ENCODE measurements at places on chromosomes 12 and 14.

DNA sequence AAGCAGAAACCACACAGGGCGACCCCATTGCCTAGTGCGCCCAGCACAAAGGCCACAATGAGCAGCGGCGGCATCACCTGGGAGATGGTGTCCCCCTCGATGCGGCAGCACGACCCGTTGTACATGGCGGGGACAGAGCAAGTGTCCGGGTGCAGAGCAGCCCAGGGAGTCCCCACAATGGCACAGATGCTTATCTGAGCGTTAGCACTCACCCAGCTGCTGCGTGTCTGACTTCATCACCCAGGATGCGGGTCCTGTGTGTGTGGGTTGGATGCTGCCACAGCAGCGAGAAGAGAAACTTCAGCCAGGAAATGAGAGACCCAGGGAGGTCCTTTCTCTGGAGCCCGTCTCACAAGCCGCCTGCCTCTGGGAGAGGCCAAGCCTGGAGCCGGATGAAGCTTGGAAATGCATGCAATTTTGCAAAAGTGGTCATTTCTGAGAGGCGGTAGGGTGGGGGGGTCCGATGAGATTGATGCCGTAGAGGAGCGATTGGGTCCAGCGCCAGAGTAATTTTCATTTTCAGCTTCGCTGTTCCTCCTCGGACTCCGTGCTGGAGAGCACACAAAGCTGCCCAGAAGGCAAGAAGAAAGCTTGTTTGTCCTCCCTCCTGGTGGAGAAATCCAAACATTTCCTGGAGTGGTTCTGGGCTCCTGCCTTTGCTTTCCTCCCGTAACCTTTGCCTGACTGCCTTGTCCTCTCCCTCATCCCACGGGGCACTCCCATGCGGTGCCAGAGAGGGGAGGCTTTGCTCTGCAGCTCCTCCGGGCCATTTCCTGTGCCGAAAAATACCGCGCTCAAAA lies at the start of gene HCAR1:
TSS of gene HCAR1 (minus strand) at position 630 of the 800 bp plus-strand sequence. CDS start at position 125, 505 bp downstream.
- DNase-seq: no peak

- peak; percentile 86 for DNase-seq
These were observed 77.7 kb downstream of the FLRT2 start for GRCh38 chr14:85607651-85608081.

DNA sequence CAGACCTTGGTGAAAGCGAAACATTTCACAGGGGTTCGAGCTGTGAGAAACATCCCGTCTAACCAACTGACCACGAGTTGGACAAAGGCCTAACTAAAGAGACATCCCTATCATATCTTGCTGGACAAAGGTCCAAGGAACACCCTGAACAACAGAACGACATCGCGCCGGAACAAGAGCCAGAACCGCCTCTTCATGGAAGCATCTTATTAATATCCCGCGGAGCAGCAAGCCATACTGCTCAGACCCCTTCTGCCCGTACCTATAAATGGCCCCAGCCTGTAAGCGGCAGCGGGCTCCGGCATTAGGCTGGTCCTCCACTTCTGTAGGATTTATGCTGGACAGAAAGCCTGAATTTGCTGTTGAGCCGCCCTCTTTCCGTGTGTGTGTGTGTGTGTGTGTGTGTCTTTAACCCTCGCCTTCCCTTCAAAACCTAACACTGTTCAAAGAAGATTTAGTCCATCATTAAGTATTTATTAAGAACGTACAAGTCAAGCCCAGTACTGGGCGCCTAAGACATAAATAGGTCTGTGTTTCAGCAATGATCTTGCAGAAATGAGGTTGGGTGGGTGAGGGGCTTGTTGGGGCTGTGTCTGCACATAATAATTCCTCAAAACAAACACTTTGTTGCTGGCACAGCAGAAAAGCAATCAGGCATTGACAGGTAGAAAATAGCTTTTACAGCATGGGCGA lies 1.9 kb downstream of the SLC6A15 start:
- DNase-seq: peak; percentile 27

- peak; percentile 82 for DNase-seq
These were observed 706 bp upstream of the DIO2 start for GRCh38 chr14:80212023-80212397.

- DNase-seq: no peak
These were observed 2.2 kb upstream of the DCD start for GRCh38 chr12:54650409-54650808.

GRCh38 chr12:32836710-32837109 lies 59.9 kb downstream of the PKP2 start:
- no peak for DNase-seq

- no peak for DNase-seq
These were observed 22.3 kb downstream of the DDX24 start for GRCh38 chr14:94058674-94059138.

GRCh38 chr14:50541159-50541567 lies 8.8 kb upstream of the MAP4K5 start:
- DNase-seq: no peak

GRCh38 chr12:22919883-22920282 lies 294.9 kb downstream of the ETNK1 start:
- no peak for DNase-seq

DNA sequence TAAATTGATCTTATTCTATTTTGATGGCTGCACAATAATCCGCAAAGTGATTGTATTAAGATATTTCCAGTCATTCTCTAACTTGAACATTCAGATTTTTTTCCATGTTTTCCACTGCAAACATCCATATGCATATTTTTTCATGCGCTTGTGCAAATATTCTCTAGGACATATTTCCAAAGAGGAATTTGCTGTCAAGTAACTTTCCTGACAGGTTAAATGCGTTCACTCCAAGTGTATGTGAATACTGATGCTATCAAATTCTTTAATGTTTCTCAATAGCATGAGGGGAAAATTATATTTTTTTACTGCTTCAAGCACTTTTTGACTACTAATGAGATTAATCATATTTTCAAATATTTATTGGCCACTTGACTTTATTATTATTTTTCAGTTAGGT lies 135.3 kb upstream of the LGR5 start:
- DNase-seq: no peak

GRCh38 chr14:54867011-54867410 lies 35.6 kb downstream of the GCH1 start:
- no peak for DNase-seq

GRCh38 chr14:105399466-105399775 lies 1.1 kb downstream of the TEX22 start:
- DNase-seq: no peak

DNA sequence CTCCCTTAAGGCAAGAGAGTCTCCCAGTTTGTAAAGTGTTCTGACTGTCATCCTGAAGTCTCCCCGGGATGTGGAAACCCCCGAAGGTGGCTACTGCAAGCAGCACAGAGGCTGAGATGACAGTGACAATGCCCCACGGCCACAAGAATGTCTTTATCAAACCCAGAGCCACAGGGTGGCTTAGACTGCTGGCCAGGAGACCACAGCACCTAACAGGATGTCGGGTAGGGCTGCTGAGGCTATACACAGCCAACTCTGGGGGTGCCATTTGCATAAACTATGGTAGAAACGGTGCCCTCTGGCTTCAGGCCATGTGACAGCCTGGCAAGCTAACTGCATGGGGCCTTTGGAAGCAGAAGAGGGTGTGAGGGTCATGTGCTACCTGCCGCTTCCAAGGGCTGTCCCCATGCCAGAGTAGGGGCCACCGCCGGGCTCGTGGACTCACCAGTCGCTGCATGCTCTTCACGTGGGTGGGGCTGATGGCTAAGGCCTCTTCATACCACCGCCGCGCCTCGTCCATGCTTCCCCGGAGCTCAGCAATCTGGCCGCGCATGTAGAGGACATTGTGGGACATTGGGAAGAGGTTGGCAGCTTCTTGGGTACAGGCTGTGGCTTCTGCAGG lies 180.9 kb downstream of the CALM1 start:
- no peak for DNase-seq

DNA sequence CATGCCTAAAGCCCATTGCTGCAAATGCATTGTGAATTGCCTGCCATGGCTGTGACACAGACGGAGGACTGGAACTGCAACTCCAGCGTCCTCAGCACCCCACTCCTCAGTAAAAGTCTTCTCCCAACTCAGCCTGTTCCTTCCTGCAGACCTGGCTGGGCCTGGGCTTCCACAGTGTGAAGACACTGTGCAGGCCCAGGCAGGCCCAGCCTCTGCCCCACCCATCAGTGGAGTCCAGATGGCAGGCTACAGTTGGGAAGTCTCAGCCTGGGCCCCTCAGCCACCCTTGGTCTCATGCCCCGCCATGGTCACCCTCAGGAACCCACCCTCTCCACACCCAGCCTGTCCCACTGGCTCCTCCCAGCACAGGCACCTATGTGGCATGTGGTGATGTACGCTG lies 22.0 kb downstream of the VSX2 start:
- no peak for DNase-seq

DNA sequence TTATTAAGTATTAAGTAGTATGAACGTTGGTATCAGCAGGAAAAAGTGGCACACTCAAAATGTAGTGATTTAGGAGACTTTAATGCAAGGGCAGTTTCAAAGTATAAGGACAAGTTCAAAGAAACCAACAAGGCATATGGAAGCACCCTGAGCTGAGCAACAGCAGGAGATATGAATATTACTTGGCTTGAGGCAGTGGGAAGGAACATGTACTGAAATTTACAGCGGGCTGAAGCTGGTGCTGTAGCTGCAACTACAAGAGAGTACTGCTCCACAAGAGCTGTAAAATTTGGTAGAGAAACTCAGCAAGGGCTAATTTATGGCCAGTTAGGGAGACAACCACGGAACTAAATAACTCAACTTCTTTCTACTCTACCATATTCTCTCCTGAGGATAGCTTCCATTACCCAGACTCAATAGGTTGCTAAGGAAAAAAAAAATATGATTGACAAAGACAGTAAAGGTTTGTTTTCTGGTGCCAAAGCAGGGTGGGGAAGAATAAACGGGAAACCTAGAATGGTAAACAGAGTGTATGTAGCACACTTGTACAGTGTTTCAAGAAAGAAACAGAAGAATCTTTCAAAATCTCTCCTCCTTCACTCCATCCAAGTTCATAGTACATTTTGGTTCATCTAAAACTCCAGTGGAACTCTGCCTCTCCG lies 487.8 kb upstream of the MGAT4C start:
- no peak for DNase-seq

- DNase-seq: no peak
These were observed 156.3 kb downstream of the PELI2 start for GRCh38 chr14:56274556-56274955.

DNA sequence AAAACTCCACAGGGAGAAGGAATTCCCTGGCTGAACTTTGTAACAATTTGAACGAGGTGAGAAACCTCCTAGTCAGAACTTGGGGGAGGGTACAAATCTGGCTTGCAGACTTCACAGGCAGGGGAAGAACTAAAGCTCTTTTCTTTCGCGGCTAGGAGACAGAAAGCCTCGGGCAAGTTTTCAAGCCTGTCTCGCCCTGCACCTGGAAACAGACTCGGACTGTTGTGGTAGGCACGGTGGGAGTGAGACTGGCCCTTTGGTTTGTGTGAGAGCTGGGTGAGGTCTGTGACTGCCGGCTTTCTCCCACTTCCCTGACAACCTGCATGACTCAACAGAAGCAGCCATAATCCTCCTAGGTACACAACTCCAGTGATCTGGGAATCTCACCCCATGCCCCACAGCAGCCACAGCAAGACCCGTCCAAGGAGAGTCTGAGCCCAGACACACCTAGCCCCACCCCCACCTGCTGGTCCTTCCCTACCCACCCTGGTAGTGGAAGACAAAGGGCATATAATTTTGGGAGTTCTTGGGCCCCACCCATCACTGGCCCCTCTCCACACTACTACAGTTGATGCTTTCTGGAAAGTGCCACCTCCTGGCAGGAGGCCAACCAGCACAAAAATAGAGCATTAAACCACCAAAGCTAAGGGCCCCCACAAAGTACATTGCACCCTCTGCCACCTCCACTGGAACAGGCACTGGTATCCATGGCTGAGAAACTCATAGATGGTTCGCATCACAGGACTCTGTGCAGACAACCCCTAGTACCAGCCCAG lies 102.7 kb upstream of the ST8SIA1 start:
- peak; percentile 67 for DNase-seq

DNA sequence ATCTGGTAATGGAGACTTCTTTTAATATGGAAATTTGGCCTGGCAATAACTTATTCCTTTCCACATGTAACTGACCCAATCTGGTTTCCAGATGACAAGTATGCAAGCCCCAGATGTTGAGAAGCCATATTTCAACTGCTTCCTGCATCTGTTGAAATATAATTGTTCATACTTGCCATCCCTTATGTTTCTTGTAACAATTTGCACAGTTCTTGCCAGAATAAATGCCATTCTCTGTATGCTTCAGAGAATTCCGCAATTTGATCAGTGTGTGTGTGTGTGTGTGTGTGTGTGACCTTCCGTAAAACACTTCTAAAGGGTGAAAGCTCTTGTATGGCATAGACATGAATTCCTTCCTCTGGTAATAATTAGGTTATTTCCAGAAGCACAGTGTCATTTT lies 1.8 kb upstream of the CLEC2A start:
- DNase-seq: no peak

- DNase-seq: peak; percentile 49
These were observed 340.7 kb downstream of the DPF3 start for GRCh38 chr14:72553161-72553560.

Measured in astrocyte of the hippocampus (primary cell).